ENCODE measurements at places on chromosomes 3 and 15. TPM values are rescaled to one million over a fixed set of nuclear protein-coding genes. Genes with fewer than 3 reads are reported as not detected.

DNA sequence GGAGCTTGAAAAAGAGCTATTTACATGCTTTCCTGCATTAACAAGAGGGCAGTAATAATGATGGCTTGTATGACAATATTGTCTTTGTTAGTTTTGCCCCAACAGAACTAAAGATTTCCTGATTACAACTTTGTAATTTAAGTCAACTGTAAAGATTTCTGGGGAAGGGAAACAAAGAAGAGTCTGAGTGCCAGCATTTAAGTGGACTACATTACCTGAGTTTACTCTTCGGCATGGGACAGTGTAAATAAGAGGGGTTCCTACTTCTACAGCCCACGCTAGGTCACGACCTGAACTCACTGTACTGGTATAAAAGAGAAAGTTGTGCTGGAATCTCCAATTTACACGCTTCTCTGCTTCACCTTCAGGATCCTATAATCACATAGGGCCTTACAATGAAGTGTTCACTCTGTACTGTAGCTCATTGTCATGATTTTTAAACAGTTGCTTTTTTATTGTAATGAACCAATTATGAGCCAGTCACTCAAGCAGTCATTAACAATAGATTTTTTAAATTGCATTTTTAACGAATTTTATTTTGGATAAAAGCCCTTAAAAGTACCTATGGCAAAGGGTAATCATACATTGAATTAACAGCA is 39.6 kb downstream of the DPH6 start:
- DNase-seq, result peak; percentile 66

DNA sequence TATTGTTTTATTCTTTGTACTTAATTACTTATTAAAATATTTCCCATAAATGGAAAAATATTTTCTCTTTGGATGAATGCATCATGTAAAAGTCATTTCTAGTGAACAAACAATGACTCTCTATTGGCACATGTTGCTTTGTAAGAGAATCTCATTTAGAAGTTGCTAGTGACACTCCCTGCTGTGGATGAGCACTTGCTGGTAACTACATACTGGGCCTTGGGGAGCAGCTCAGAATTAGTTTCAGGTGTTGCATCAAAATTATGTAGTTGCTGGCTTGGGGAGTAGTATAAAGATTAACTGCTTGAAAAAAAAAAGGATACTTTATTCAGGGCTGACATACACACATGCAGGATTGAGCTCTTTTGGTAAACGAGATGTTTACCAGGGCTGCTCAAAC is 80.3 kb upstream of the KCNAB1 start:
- DNase-seq, result no peak

- DNase-seq, result peak; percentile 50
These were observed 65.6 kb downstream of the SLC6A6 start for GRCh38 chr3:14467814-14468620.

DNA sequence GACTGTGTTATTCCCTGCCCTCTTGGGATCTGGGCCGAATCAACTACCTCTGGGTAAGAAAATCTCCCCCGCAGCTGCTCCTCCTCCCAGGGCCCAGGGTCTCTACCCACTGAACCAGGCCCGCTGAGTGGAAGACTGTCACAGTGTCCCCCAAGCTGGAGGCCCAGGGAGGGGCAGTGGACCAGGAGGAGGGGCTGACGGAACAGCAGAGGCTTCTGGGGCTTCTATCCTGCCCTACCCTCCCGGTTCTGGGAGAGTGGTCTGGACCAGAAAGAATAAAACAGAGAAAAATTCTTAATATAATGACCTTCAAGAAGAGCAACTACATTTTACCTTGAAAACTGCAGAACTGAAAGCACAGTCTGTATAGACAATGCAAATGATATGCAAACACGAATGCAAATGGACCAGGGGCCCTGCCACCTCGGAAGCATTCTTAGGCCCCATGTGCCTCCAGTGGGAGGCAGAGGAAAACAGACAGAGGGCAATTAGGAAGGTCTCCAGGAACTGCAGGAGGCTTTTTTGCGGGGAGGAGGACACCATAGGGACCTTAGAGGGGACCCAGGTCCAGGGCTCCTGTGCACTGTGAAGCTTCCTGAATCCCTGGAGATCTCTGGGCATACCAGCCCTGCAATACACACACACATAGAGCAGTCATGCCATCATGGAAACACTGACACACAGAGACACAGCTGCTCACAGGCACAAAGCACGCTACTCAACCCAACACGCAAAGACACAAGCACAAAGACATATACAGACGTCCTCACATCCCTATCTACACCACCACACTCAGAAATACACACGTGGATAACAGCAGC is 12.3 kb downstream of the MEGF11 start:
- DNase-seq, result no peak

ISLR2 gene
- total RNA-seq, result not detected

- DNase-seq, result no peak
These were observed 8.5 kb downstream of the MYO5C start for GRCh38 chr15:52287114-52287513.

DNA sequence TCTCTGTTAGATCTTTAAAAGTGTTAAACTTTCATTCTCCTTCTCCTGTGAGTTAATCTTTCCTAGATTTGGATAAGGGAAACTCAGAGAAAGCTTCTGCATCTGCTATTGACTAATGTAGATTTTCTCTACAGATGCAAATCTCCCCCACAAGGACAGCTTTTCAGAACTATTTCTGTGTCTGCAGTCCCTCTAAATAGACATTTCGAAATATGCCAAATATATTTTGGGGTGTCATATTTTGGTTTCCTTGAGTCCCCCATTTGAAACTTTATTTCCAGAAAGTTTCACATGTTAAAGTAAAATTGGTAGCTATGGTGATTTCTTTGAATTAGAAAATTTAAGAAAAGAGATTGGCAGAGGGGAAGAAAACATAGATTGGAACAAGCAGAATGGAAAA is 852.3 kb upstream of the ALCAM start:
- DNase-seq, result no peak

DNA sequence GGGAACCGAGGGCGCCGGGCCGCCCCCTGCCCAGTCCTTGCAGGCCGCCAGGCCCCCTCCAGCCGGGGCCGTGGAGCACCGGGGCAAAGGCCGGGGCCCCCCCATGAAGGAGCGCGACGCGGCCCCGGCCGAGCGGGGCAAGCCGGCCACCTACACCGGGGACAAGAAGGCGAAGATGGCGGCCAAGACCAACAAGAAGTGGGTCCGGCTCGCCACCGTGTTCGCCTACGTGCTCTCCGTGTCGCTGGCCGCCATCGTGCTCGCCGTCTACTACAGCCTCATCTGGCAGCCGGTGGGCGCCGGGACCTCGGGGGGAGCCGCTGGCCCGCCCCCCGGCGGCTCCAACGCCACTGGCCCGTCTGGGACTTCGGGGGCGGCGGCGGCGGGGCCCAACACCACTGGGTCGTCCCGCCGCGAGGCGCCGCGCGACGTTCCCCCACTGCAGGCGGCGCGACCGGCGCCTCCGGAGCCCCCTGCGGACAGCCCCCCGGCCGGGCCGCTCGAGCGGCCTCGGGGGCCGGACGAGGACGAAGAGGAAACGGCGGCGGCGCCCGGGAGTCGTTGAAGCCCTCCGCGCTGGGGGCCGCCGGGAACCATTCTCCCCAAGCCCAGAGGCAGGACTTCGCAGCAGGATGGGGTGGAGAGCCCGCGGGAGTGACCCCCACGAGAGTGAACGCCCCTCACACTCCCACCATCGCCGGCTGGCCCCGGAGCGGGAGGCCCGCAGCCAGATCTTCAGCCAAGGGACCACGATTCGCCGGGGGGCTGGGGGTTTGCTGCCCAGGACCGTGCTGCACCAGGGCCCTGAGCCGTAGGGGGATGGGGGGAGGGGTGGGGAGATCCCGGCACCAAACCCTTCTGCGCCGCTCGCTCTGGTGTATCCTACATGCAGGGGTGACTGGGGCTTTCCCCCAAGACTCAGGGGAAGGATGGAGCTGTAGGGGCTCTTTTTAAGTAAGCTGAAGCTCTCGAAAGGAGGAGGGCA is 753 bp downstream of the INAFM2 start:
- no peak for DNase-seq

DNA sequence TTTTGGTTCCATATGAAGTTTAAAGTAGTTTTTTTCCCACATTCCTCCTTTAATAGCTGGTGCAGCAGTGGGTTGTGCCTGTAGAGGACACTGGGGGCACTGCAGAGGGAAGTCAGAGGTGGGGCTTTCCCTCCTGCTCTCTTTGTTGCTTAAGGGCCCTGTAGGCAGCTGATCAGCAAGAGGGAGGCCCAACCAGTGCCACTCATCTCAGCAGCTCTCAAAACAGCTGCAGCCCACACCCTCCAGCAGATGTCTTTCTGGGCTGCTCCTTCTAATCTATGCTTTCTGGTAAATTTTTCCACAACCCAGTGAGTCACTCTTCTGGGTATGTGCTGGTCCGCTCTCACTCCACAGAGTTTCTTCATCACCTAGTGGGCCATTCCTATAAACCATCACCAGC is 263.8 kb downstream of the FEZF2 start:
- peak; percentile 32 for DNase-seq

- DNase-seq, result no peak
These were observed 21.5 kb downstream of the FAM174B start for GRCh38 chr15:92634060-92634459.

DNA sequence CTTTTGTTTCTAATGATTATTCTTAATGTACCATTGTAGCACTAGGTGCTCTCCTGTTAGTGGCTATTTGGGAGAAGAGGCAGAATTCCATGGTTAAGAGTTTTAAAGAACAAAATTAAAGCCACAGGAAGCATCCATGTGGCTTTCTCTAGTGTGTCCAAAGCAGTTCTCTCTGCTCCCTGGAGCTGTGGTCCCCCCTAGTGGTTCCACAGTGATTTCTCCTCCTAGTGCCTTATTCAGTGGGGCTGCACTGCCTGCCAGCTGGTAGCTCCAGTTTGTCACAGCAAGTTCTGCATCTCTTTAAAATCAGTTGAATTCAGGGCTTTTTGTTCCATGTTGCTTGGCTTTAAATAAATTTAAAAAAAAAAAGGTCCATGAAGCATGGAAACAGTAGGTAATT is 39.6 kb upstream of the FAM98B start:
- DNase-seq, result peak; percentile 83

COL7A1 gene
- 2.0 TPM for total RNA-seq

Data from SK-MEL-5 (cell line).